ENCODE measurements at places on chromosomes 16 and 17.
A peak's percentile ranks its signal among the peaks of the same experiment; 100 is the strongest.

GRCh38 chr16:65658787-65659220, 536.9 kb upstream of the CDH11 start:
- DNase-seq = no peak

GRCh38 chr17:51245535-51245934, 14.3 kb downstream of the MBTD1 start:
- no peak for DNase-seq

DNA sequence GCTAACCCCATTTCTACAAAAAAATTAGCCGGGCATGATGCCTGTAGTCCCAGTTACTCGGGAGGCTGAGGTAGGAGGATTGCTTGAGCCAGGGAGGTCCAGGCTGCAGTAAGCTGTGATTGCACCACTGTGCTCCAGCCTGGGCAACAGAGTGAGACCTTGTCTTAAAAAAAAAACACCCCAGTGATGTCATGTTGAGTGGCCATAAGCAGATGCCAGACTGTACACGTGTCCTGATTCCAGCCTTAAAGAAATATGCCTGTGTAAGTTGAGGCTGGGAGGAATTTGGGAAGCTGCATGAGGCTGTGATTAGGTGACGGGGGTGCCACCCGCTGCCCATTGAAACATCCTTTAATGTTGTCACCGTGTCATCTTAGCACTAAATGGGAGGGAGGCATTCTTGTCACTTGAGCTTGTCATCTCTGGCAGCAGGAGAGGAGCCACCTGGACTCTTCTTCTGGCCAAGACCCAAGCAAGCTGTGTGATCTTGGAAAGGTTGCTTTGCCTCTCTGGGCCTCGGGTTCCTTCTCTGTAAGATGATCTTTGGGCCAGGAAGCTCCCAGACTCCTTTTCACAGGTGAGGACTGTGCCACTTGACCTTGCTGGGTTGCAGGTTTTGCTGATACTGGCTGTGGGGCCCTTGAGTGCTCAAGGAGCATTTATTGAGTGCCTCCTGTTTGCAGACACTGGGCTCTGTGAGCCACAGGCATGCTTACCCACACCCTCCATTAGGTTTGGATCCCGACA, 98.3 kb upstream of the CIBAR2 start:
- DNase-seq = no peak

GRCh38 chr17:2955931-2956582, 107.3 kb downstream of the OR1D5 start:
- no peak for DNase-seq

GRCh38 chr16:31083556-31083955, 5.2 kb downstream of the PRSS53 start:
- no peak for DNase-seq

DNA sequence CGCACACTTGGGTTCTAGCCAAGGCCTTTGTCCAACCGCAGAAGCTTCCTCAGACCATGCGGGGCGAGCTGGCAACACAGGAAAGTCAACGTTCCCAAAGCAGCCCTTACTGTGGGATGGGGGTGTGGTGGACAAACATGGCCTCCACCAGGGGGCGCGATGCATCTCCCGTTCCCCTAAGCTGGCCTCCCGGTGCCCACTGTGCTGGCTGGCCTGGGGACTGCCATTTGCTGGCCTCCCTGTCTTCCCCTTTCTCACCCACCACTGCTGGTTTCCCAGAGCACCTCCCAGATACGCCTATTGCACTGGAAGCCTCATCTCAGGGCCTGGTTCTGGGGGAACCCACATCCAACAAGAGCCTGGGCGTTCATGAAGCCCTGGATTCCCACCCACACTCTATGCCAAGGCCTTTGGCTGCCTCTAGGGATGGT, 145.3 kb downstream of the IRF8 start:
- peak; percentile 28 for DNase-seq

- peak; percentile 58 for DNase-seq
Measured at GRCh38 chr17:62652251-62653001, 25.0 kb downstream of the MRC2 start.

- no peak for DNase-seq
Measured at GRCh38 chr17:10155371-10156076, 42.9 kb downstream of the GAS7 start.

GRCh38 chr17:63809970-63810369, 17.3 kb upstream of the PSMC5 start:
- DNase-seq = no peak

- DNase-seq = no peak
Measured at GRCh38 chr16:87498324-87499188, 5.7 kb upstream of the ZCCHC14 start.
